ENCODE measurements at places on chromosomes 4 and X.

GRCh38 chr4:68732653-68733466 lies 62.4 kb upstream of the UGT2B15 start:
- DNase-seq: no peak

GRCh38 chrX:135740681-135741149 lies 27.3 kb downstream of the CT45A1 start:
- no peak for DNase-seq

GRCh38 chrX:45309096-45309495 lies 108.4 kb upstream of the DIPK2B start:
- no peak for DNase-seq

DNA sequence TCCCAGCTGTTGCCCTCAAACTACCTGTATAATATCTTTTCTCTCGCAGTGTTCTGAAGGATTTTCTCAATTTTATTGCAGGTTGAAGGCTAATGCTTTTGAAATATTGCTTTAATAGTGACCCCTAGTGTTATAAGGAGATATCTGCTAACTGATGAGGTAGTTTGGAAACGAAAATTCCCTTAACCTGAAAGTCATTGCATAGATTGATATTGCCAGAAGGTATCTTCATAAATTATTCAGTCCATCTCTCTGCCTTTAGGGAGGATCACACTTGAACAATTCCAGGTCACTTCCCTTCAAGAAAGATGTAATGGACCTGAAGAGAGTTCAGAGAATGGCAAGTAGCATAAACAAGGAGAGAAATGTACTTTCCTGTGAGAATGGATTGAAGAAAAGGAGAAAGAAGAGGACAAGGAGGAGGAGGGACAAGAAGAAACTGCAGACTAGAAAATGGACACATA lies 44.1 kb downstream of the TIGD4 start:
- no peak for DNase-seq

- DNase-seq: no peak
These were observed 18.4 kb upstream of the OGT start for GRCh38 chrX:71514367-71515037.

DNA sequence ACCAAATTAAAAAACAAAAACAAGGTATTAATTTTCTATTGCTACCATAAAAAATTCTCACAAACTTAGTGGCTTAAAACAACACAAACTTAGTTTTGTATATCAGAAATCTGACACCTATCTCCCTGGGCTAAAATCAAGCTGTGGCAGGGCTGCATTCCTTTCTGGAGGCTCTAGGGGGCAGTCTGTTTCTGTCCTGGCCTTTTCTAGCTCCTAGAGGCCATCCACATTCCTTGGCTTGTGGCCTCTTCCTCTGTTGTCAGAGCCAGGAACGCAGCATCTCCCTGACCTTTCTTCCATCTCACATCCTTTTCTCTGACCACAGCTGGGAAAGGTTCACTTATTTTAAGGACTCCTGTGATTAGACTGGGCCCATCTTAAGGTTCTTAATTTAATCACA lies 38.9 kb upstream of the TLR2 start:
- DNase-seq: no peak

GRCh38 chr4:168781926-168782325 lies 228.1 kb downstream of the CBR4 start:
- no peak for DNase-seq

DNA sequence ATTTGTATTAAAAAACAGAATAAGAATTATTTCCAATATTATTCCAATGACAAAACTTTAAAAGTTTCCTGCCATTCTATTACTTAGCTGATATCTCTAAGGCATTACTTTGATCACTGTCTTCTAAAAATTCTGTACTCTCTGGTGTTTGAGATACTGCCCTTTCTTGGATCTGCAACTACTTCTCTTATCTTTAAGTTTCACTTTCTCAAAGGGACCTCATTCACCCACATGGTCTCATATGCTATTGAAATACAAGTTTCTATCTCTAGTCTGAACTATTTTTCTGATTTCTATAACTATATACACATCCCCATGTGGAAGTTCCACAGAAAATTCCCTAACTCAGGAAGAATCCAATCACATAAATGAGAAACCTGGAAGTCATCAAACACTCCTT lies 22.2 kb downstream of the TMPRSS11E start:
- DNase-seq: no peak

- no peak for DNase-seq
These were observed 104.6 kb upstream of the LRPAP1 start for GRCh38 chr4:3636646-3637320.

DNA sequence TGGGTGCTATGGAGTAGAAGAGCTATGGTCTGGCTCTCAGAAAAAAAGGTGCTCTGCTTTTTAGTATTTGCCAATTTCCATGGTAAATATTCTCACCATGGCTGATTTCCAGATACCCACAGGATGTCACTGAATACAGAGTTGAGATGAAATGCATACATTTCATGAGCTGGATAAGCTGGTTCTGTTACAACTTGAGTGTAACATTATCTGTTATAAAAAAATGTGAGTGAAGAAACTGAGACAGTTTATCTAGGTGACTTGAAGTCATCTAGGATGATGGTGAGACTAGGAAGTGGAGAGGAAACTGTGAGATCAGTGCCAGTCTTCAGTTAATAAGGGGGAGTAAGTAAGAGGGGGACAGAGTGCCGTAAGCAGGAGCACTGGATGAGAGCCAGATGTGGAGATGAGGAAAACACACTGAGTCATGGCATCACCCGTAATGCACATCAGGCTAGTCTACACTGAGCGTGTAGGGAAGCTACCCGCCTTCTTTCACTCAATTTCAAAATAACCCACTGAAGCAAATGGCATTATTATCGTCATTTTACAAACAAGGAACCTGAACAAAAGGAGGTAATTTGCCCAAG lies 5.0 kb downstream of the HPSE start:
- DNase-seq: no peak

DNA sequence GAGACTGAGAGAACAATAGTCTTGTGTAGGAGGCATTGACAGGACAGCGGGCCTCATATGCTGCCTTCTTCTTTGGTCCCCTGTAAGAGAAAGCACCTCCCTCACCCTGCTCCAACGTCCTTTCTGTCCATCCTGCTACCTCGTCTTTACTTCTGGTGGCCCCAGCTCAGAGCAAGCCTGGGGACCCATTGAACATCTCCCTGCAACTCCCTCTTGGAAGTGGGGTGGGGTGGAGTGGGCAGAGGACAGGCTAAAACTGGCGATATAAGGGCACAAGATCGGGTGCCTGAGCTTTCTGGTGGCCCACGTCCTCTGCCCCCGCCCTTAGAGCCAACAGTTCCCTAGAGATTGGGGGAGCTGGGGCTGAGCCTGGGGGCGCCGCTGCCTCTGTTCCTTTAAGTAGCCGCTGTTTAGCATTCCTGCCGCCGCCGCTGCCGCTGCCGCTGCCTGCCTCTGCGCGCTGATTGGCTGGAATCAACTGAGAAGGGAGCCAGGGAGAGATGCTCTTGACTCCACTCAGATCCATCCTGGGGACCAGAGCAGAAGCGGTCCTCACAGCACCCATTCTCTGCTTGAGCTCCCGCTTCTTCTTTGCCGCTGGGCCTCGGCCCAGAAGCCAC lies at the start of gene DLG3:
TSS of gene DLG3 (plus strand) at position 510 of the 620 bp plus-strand sequence. CDS start 367 bp downstream, outside the sequence.
- no peak for DNase-seq

- no peak for DNase-seq
These were observed 47.8 kb downstream of the SLC9A7 start for GRCh38 chrX:46710927-46711623.

DNA sequence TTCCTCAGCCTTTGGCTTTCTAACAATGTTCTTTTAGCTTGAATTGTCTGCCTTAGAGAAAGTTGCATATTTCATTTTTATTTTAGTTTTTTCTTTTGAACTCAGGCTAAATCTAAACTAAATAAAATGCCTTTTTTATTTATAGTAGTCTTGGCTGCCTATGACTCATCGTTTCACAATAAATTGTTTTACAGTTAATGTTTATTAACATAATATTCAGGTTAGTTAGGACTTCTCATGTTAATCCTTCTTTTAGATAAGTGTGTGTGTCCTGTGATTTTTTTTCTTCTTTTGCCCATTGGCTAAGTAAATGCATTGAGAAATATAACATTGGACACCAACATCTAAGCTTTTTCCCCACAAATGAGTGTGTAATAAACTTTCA lies 1.6 kb downstream of the RP2 start:
- DNase-seq: no peak

DNA sequence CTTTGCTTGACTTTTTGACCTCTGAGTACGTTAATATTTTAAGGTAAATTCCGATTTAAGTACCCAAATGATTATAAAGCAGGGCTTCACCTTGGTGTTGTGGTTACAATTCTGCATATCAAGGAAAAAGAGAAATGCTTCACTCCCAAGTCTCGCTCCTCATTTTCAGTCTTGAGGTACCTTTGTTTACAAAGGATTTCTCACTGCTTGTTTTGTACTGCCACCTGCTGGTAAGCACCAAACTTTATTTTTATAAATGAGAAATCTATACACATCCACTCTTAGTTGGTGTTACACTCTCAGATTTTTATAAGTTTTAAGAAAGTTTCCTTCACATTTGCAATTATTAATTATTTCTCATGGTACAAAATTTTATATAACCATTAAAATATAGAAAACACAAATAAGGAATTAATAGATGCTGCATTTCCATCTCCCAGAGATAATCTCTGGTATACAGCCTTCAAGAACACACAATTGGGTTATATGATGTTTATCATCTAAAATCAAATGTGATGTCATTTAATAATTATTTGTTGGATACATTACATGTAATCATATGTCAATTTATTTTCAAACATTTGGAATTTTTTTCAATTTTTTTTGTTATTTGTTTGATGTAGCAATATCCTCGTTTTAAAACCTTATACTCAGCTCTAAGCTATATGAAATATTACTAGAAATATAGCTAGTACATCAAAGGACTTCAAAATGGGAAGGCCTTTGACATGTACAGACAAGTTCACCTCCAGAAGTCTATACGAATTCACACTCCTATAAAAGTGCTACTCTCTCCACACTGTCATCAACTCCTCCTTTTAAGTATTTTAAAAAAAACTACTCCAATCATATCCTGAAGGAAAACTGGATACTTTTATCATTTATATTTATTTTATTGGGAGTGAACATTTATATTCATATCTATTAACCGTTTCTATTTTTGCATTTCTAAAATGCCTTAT lies 179.9 kb downstream of the KCNIP4 start:
- DNase-seq: no peak

Measured in stimulated activated CD8-positive, alpha-beta memory T cell treated with anti-CD3 and anti-CD28 coated beads, Interleukin-4, amount 100 ng/mL, for 1 hour (primary cell).